ENCODE measurements at places on chromosomes 6 and 20. TPM values are rescaled to one million over a fixed set of nuclear protein-coding genes. Genes with fewer than 3 reads are reported as not detected.

MMP24 gene
- 0.20 TPM for total RNA-seq

SYCP2 gene
- total RNA-seq, result 0.72 TPM

CLVS2 gene
- not detected for total RNA-seq

HMGN3 gene
- total RNA-seq, result 44.7 TPM

ZC2HC1B gene
- total RNA-seq, result not detected

SLC22A16 gene
- 0.24 TPM for total RNA-seq

TOX2 gene
- total RNA-seq, result 5.6 TPM

TPD52L1 gene
- total RNA-seq, result 39.5 TPM

KIAA0408 gene
- total RNA-seq, result 4.1 TPM

- no peak overlapping the region for H3K27ac ChIP-seq
- no peak overlapping the region for H3K4me3 ChIP-seq
- no peaks in the 10 kb centered on the region for H3K36me3 ChIP-seq
- H3K27me3 ChIP-seq, result no peaks in the 10 kb centered on the region
- no peak for DNase-seq
- no peaks in the 10 kb centered on the region for H3K4me1 ChIP-seq
Observed at GRCh38 chr6:157406661-157407060, 25.7 kb downstream of the ZDHHC14 start.

GRCh38 chr6:143642403-143642802, 35.4 kb upstream of the PHACTR2 start:
- H3K4me1 ChIP-seq, result no peaks in the 10 kb centered on the region
- no peaks in the 10 kb centered on the region for H3K27me3 ChIP-seq
- no peak overlapping the region for H3K27ac ChIP-seq
- no peaks in the 10 kb centered on the region for H3K36me3 ChIP-seq
- no peak for DNase-seq

GRCh38 chr6:99490608-99491007, 24.6 kb downstream of the USP45 start:
- H3K4me1 ChIP-seq, result no peaks in the 10 kb centered on the region
- H3K27me3 ChIP-seq, result no peaks in the 10 kb centered on the region
- DNase-seq, result no peak
- H3K27ac ChIP-seq, result no peak overlapping the region

DNA sequence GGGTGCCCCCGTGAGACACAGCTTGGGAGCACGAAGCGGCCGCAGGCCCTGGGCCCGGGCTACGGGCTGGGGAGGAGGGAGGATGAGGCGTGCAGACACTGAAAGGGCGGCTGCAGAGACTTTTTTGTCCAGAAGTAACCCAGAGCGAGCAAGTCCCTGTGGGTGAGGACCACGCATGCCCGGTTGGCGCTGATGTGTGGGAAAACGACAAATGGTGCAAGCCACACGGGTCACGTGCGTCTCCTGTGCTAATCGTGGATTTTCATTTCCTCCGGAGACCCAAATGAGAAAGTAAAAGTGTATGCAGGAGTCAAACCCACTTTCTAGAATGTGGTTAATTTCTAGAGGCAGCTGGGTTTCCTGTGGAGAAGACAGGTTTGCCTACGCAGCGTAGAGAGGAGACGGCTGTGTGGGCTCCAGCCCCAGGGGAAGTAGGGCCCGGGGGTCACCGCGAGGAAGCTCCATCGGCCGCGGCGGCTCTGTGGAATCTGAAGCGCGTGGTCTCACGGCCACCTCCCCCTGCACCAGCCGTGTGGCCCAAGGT, 19.0 kb downstream of the DLL1 start:
- no peak overlapping the region for H3K27ac ChIP-seq
- no peaks in the 10 kb centered on the region for H3K36me3 ChIP-seq
- no peak for DNase-seq
- H3K4me1 ChIP-seq, result peaks cover 10% of the 10 kb centered on the region

GRCh38 chr6:116060572-116061283, at the start of gene FRK:
FRK (minus strand) TSS chr6:116060891; CDS start chr6:116060311, 580 bp downstream.
- no peaks in the 10 kb centered on the region for H3K4me1 ChIP-seq
- H3K36me3 ChIP-seq, result no peaks in the 10 kb centered on the region
- DNase-seq, result peak; percentile 33
- peak within 1 kb of the TSS; percentile 40 for H3K4me3 ChIP-seq

DNA sequence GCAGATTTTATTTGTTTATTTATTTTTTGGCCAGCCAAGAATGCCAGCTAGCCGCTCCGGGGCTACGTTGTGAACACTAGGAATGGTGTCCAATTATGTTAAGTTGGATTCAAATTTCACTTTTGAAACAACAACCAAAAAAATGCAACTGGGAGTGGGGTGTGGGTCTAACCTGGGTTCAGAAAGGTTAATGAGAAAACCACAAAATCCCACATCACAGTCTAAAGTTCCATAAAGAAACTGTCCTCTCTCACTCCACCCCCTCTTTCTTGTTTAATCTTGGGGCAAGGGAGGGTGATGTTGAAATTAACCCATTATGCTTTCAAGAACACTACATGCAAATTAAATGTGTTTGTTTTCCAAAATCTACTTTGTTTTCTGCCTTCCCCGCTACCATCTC, 77.2 kb downstream of the LINC00237 start:
- no peaks in the 10 kb centered on the region for H3K36me3 ChIP-seq
- H3K4me3 ChIP-seq, result no peak overlapping the region
- H3K4me1 ChIP-seq, result no peaks in the 10 kb centered on the region
- no peak overlapping the region for H3K27ac ChIP-seq

GRCh38 chr6:140393665-140394540, 1019.5 kb upstream of the CITED2 start:
- H3K36me3 ChIP-seq, result no peaks in the 10 kb centered on the region
- no peaks in the 10 kb centered on the region for H3K4me1 ChIP-seq
- DNase-seq, result no peak

GRCh38 chr6:111724505-111724904, 118.8 kb upstream of the TRAF3IP2 start:
- no peak overlapping the region for H3K27ac ChIP-seq
- DNase-seq, result no peak
- no peaks in the 10 kb centered on the region for H3K27me3 ChIP-seq
- H3K36me3 ChIP-seq, result no peaks in the 10 kb centered on the region
- H3K4me3 ChIP-seq, result no peak overlapping the region
- H3K4me1 ChIP-seq, result peaks cover 2% of the 10 kb centered on the region

GRCh38 chr6:867378-867777, 174.4 kb upstream of the EXOC2 start:
- H3K27ac ChIP-seq, result no peak overlapping the region
- no peak overlapping the region for H3K4me3 ChIP-seq
- no peak for DNase-seq

DNA sequence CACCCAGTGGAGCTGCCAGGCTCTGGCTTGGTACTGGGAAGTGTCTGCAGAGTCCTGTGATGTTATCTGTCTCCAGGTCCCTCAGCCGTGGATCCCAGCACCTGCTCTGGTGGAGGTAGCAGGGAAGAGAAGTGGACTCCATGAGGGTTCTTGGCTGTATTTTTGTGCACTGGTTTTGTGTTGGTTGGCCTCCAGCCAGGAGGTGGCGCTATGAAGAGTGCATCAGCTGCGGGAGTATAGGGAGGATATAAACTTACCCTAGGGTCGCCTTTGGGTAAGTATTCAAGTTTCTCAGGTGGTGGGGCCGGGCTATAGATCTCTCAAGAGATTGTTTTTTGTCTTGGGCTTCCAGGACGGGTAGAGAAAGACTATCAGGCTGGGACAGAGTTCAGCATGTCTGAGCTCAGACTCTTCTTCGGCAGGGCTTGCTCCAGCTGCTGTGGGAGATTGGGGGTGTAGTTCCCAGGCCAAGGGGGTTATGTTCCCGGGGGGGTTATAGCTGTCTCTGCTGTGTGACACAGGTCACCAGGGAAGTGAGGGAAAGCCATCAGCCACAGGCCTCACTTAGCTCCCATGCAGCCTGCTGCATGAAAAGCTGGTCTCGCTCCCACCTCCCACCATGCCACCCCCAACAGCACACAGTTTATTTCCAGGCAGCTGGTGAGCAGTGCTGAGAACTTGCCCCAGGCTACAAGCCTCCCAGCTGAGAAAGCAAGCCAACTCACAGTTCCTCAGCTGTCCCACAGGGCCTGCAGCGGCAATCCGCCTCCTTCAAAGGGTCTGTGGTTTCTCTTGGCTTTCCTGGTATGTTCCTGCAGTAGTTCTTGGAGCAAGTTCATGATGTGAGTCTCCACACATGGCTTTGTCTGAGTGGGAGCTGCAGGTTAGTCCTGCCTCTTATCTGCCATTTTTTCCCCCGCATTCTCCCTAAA, 115.7 kb downstream of the AIG1 start:
- H3K27me3 ChIP-seq, result no peaks in the 10 kb centered on the region
- H3K4me1 ChIP-seq, result no peaks in the 10 kb centered on the region
- no peak overlapping the region for H3K27ac ChIP-seq
- DNase-seq, result no peak
- no peaks in the 10 kb centered on the region for H3K36me3 ChIP-seq

- no peak for DNase-seq
- H3K4me1 ChIP-seq, result peaks cover 10% of the 10 kb centered on the region
- no peak overlapping the region for H3K4me3 ChIP-seq
- no peaks in the 10 kb centered on the region for H3K36me3 ChIP-seq
- H3K27ac ChIP-seq, result no peak overlapping the region
- no peaks in the 10 kb centered on the region for H3K27me3 ChIP-seq
Observed at GRCh38 chr20:19802492-19803158, 44.6 kb downstream of the RIN2 start.

DNA sequence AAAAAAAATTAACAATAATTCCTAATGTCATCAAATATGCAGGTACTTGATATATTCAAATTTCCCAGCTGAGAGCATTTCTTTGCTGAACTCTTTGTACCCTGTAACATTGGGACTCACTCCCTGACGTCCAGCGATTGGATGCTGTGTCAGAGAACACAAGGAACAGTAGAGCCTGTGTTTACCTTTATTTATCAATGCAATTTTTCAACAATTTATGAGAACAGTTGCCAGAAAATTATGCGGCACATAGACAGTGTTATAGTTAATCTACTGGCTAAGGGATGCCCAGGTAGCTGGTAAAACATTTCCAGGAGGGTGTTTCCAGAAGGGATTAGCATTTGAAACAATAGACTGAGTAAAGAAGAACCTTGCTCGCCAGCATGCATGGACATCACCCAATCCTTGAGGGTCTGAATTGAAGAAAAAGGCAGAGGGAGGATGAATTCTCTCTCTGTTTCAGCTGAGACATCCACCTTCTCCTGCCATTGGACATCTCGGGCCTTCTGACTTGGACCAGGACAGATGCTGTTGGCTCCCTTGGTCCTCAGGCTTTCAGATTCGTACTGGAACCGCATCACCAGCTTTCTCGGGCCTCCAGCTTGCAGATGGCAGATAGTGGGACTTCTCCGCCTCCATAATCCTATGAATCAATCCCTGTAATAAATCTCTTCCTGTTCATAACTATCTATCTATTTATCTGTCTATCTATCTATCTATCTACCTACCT, 42.2 kb upstream of the NCOA3 start:
- no peak overlapping the region for H3K27ac ChIP-seq
- no peak overlapping the region for H3K4me3 ChIP-seq
- no peaks in the 10 kb centered on the region for H3K36me3 ChIP-seq

DNA sequence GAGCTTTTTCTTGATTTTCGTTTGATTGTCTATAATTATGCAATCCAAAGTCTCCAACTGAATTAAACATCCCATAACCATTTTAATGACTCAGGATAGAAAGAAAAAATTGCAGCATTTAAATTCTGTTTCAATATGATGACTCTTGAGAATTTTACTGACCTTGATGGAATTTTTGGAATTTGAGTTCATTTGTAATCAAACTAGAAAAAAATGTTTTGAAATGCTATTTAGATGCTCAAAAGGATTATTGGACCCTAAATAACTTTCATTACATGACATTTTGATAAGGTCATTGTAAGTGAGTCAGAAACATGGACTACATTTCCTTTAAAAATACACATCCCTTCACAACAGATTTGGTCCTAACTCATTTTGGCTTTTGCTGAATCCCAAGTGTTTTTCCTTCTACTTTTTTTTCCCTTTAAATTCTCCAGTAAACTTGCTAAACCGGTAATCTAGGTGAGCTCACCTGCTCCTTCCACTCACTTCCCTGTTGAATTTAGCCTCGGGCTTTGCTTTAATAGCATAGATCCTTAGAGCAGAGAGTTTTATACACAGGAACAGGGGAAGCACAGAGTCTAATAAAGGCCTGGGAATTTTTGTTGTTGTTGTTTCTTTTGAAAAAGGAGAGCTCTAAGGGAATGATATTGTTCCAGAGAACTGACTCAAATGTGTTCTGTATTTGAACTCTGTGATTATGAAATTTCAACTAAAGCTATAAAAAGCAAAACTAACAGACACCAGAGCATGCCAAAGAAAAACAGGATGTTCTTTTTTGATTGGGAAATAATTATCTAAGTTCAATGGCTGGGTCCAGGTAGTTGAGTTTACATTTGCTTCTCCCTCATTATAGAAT, 1088.2 kb upstream of the CITED2 start:
- H3K4me1 ChIP-seq, result peaks cover 10% of the 10 kb centered on the region
- no peak for DNase-seq
- no peaks in the 10 kb centered on the region for H3K27me3 ChIP-seq
- no peak overlapping the region for H3K4me3 ChIP-seq

GRCh38 chr6:40599555-40599954, 12.4 kb upstream of the LRFN2 start:
- H3K4me3 ChIP-seq, result no peak overlapping the region
- no peaks in the 10 kb centered on the region for H3K4me1 ChIP-seq
- H3K27ac ChIP-seq, result no peak overlapping the region
- peak; percentile 29 for DNase-seq
- H3K27me3 ChIP-seq, result no peaks in the 10 kb centered on the region
- no peaks in the 10 kb centered on the region for H3K36me3 ChIP-seq

GRCh38 chr20:4985658-4986057, 15.7 kb downstream of the SLC23A2 start:
- H3K4me1 ChIP-seq, result peaks cover 14% of the 10 kb centered on the region
- H3K27me3 ChIP-seq, result no peaks in the 10 kb centered on the region
- no peak for DNase-seq
- no peak overlapping the region for H3K4me3 ChIP-seq

GRCh38 chr6:132236281-132236680, 165.0 kb downstream of the MOXD1 start:
- H3K4me1 ChIP-seq, result no peaks in the 10 kb centered on the region
- H3K27ac ChIP-seq, result no peak overlapping the region
- DNase-seq, result no peak
- no peaks in the 10 kb centered on the region for H3K36me3 ChIP-seq

DNA sequence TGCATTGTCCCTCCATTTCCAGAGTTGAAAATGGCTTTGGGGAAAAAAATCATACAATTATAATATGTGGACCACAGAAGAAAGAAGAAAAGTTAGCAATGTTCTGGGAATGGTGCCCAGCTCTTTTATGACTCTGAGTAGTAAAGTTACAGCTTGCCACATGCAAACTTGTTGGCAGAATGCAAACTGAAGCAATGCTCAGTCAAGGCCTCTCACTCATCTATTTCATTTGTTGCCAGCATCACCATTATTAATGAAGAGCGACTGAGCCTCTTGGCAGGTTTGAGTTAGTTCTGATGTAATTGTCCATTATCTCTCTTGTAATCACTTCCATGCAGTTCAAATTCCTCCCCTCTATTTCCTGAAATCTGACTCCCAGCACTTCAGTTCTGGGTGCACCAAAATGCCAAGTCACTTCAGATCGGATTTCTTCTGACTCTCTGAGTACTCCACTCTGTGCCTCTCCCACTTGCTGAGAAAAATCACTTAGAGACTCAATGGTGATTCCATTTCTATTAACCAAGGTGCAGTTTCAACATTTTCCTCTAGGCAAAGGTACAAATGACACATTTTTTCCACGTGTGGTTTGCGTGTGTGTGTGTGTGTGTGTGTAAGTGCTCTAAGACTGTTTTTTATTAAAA, 154.4 kb upstream of the STMND1 start:
- no peaks in the 10 kb centered on the region for H3K36me3 ChIP-seq
- H3K27me3 ChIP-seq, result no peaks in the 10 kb centered on the region
- H3K4me1 ChIP-seq, result no peaks in the 10 kb centered on the region
- no peak overlapping the region for H3K4me3 ChIP-seq
- no peak for DNase-seq
- no peak overlapping the region for H3K27ac ChIP-seq

- DNase-seq, result no peak
- H3K4me3 ChIP-seq, result no peak overlapping the region
- no peaks in the 10 kb centered on the region for H3K36me3 ChIP-seq
- H3K27ac ChIP-seq, result no peak overlapping the region
- no peaks in the 10 kb centered on the region for H3K4me1 ChIP-seq
Observed at GRCh38 chr20:8583566-8584043, 451.5 kb downstream of the PLCB1 start.
